Cardiac fibroblast (primary cell): ENCODE measurements at places on chromosomes 3 and 15.

- peak; percentile 83 for DNase-seq
These were observed 827 bp downstream of the WNT5A start for GRCh38 chr3:55486101-55486856.

GRCh38 chr3:149536429-149536828, 61.9 kb downstream of the TM4SF4 start:
- peak; percentile 73 for DNase-seq

DNA sequence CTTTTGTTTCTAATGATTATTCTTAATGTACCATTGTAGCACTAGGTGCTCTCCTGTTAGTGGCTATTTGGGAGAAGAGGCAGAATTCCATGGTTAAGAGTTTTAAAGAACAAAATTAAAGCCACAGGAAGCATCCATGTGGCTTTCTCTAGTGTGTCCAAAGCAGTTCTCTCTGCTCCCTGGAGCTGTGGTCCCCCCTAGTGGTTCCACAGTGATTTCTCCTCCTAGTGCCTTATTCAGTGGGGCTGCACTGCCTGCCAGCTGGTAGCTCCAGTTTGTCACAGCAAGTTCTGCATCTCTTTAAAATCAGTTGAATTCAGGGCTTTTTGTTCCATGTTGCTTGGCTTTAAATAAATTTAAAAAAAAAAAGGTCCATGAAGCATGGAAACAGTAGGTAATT, 39.6 kb upstream of the FAM98B start:
- DNase-seq, result peak; percentile 87

- DNase-seq, result no peak
These were observed 297.5 kb upstream of the STT3B start for GRCh38 chr3:31235062-31235700.

GRCh38 chr3:195583831-195584542, at the start of gene APOD:
Gene APOD, minus strand, starts transcription at chr3:195583940. Its CDS starts 4,479 bp downstream, at chr3:195579461.
- peak; percentile 75 for DNase-seq

GRCh38 chr3:40047406-40047805, 238.0 kb downstream of the MYRIP start:
- peak; percentile 15 for DNase-seq

- DNase-seq, result no peak
These were observed 154.9 kb downstream of the GRM7 start for GRCh38 chr3:7015683-7016440.

- no peak for DNase-seq
These were observed 116.4 kb downstream of the SENP2 start for GRCh38 chr3:185702262-185703225.

DNA sequence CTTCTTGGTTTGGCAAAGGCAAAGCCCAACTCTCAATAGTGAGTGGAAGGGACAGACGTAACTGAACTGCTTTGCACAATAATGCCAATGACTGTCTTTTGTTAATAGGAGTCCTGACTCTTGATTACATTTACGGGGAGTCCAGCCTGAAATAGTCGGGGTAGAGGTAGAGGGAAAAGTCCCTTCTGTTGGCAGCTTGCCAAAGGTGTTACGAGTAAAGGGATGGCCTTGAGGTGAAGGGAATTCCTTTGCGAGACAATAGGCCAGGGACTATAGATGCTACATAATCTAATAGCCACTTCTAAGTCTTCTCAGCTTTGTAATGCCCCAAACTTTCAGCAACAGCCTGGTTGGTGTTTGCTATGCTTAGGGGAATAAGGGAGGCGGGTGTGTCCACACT, 2.2 kb upstream of the SENP2 start:
- DNase-seq, result no peak

DNA sequence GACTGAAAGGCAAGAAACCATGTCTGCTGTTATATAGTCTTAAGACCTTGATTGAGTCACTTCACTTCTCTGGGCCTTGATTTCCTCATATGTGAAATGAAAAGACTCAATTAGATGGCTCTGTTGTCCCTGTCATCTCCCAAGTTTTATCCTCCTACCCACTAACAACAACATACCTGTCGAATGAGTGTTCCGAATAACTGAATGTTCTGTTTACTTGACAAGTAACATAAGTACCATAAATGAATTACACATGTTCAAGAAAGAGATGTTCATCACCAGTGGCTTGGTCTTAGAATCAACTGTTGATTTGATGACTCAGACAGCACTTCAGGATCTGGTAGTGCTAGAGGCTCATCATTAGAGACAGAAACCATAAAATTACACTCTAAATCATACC, 311.7 kb downstream of the VPS13C start:
- DNase-seq, result no peak

GRCh38 chr15:98767692-98768091, 119.4 kb downstream of the IGF1R start:
- no peak for DNase-seq

DNA sequence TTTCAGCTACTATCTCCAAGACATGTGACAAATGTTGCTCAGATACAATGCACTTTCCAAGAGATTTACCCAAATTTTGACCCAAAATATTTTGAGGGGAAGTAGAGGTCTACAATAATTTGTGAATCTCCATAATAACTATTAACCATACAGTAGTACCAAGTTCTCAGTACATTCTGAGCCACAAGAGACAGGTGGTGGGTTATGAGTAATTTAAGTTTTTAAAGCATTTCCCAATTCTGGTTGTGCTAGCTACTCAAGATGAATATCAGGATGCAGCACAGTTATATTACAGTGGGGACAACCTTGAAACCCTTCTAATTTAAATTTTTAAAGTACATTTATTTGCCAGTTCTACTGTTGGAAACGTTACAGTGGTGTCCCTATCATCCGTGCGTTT, 92.2 kb upstream of the MITF start:
- no peak for DNase-seq

GRCh38 chr3:110618512-110619226, 452.9 kb upstream of the NECTIN3 start:
- DNase-seq, result no peak

GRCh38 chr3:101377796-101378195, 57.4 kb upstream of the IMPG2 start:
- peak; percentile 22 for DNase-seq

DNA sequence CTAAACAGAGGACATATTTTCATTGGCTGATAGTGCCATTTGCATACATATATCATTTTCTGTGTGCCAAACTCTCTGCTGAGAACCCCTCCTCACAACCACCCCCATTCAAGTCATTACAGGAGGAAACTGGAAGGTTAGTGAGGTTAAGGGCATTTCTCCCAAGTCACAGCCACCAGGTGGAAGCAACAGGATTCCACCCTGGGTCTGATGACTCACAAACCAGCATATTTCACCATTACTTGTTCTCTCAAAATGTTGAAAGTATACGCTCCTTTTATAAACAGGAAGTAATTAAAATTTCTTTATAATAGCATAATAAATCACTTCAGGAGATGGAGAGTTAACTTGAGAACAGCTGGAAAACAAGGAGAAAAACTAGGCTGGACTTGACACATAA, 398.6 kb upstream of the WNT5A start:
- DNase-seq, result no peak

- DNase-seq, result no peak
These were observed 34.5 kb upstream of the B3GALNT1 start for GRCh38 chr3:161139686-161140085.

DNA sequence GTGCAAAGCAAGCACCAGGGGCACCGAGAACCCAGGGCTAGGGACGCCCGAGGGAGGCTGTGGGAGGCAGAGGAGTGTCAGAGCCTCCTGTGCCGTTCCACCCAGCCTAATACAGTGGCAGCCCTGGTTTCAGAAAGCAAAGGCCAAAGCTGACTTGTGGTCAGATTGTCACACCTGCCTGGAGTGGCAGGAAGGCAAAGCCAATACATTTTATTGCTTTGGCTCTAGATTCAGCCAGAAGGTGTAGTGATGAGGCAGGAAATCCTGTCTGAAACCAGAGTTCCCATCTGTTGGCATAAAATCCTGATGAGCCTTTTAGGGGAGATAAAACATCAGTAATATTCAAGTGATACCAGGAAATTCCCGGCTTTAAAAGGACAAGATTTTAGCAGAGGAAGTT, 168.3 kb downstream of the SLCO3A1 start:
- no peak for DNase-seq

DNA sequence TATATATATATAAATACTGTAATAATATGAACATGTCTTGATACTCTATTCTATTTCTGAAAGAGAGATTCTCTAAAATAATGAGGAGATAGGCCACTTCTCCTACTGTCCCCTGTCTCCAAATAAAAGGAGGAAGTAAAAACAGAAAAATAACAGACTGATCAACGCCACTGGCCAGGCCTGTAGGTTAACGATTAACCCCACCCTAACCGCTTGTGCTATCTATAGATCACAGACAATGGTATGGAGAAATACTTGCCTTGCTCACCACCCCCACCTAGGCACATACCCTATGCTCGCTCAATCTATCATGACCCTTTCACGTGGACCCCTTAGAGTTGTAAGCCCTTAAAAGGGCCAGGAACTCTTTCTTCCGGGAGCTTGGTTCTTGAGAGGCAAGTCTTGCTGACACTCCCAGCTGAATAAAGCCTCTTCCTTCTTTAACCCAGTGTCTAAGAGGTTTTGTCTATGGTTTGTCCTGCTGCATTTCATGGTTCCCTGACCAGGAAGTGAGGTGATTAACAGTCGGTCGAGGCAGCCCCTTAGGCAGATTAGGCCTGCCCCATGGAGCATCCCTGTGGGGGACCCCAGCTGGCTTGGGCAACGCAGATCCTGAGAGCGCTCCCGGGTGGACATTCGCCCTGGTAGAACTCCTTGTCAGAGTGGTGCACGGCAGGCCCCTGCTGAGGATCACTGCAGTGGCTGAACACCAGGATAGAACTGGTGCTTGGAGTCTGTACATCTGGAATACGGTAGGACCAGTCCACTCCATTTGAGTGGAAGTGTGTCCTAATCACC, 521.8 kb upstream of the CNTN3 start:
- no peak for DNase-seq

- no peak for DNase-seq
These were observed 218.4 kb upstream of the TRIM42 start for GRCh38 chr3:140459462-140459861.

- peak; percentile 93 for DNase-seq
These were observed 107.8 kb downstream of the SNRK start for GRCh38 chr3:43394041-43394554.

GRCh38 chr3:41037651-41038334, 161.5 kb upstream of the CTNNB1 start:
- no peak for DNase-seq

DNA sequence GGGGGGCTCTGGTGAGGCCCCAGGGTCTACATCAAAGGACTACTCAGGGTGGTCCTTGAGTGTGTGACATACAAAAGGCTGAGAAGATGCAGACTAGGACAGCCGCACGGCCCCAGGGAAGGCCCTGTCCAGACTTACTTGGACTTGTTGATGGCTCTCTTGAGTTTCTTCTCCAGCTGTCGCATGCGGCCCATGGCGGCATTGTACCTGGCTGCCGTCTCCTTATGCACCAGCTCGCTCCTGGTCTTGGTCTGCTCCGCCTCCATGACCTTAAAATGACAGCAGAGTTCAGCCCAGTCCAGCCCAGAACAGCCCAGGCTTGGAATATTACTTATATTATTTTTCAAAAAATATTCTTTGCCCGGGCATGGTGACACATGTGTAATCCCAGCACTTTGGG, 56.0 kb downstream of the CAPN7 start:
- no peak for DNase-seq

DNA sequence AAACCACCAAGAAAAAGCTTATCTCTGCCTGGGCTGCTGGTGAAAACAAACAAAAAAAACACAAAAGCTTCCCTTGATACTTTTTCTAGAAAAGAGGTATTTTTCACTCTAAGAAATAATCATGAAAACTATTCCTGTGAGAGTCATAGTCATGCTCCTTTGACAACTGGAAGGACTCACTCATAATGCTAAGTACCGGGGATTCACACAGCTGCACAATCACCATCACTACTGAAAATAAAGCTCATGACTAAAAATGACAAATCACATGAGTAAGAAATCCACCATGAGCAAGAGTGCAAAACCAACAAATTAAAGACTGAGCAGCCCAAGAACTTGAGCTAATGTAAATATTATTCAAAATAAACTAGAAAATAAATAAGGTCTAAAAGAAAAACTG, 10.6 kb upstream of the POU1F1 start:
- DNase-seq, result peak; percentile 90

- DNase-seq, result no peak
These were observed 8.3 kb downstream of the GHRL start for GRCh38 chr3:10284496-10284895.

GRCh38 chr15:52028431-52029093, 9.5 kb downstream of the MAPK6 start:
- DNase-seq, result no peak

- DNase-seq, result no peak
These were observed 288.5 kb upstream of the UMPS start for GRCh38 chr3:124441766-124442165.

DNA sequence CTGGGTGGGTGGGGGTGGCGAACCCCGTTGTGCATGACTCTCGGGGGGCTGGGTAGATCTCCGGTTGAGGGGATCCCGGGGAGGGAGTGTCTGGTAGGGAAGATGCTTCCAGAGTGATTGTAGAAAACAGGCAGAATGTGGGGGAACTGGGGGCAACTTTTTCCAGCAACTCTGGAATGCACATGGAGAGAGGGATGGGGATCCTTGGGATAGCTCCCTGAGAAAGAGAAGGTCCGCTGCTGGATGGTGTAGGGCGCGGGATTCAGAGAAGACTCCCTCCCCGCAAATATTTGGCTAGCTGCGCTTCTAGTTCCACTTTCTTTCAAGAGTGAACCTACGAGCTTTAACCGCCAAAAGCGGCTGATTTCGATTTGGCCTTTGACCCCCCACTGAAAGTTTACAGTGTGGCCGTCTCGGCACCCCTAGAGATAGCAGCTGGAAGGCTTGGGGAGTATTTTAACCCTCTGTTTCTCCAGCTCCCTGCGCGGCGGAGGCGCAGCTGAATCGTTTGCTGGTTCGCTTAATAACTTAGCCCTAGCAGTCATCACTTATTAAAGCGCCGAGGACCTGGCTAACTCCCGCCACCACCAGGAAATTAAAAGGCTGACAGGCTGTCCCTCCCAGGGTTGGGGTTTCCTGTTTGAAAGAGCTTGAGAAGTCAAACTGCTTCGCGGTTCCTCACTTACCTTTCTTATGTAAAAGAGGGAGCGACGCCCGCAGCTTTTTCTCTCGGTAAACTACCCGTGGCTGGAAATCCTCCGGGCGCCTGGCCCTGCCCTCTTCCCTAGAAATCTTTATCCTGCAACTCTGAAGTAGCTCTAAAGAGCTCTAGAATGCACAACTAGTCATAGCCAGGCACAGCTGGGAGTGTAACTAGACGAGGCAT, 1.2 kb downstream of the PHLDB2 start:
- peak; percentile 94 for DNase-seq

DNA sequence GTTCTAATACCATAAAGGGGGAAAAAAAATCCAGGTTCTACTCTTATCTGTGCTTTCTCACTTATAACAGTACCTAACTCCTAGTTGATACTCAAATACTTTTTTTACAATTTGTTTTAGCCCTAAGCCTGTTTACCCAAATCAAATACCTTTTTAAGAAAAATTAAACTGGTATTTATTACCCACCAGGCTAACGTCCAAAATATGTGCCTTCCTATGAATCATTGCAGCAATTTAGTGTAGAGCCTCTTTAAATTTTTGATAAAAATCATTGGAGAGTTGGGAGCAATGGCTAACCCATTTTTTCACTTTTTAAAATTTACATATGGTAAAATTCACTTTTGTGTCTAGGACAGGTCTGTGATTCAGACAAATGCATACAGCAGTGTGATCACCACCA, 27.9 kb downstream of the FILIP1L start:
- DNase-seq, result no peak
